Stimulated activated CD8-positive, alpha-beta memory T cell treated with anti-CD3 and anti-CD28 coated beads, Interleukin-15, amount 100 ng/mL, for 24 hours (primary cell): ENCODE measurements at places on chromosomes 6 and 20.

DNA sequence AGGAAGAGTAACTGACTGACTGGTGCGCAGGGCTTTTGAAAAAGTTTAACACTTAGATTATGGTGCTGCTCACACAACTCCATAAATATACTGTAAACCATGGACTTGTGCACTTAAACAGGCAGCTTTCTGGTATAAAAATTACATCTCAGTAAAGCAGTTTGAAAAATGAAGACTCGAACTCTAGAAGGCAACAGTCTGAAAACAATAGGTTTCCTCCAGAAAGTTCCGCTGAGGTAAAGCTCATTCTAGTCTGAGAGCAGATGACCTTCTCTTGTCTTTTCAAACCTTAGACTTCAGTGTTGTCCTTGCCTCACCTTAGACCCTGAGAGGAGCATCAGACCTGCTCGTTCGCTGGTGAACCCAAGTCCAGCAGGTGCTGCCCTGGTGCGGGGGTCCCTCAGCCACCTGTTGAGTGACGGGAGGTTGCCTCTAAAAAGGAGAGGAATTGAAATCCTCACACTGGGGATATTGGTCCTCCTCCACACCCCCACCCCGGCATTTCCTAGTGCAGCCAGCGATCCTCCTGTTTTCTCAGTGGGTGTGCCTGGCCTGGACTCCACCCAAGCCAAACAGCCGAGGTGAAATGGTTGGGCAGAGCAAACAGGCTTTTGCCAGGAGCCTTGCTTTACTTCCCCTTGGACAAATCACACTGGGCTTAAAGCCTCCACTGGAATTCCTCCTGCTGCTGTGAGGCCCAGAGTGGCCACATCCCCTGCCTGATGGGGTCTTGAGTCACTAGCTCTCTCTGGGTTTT lies 14.7 kb upstream of the PYGB start:
- DNase-seq, result no peak

- no peak for DNase-seq
Measured at GRCh38 chr6:81625216-81625615, 127.3 kb downstream of the TENT5A start.

GRCh38 chr20:872855-873520 lies 39.5 kb downstream of the FAM110A start:
- no peak for DNase-seq

DNA sequence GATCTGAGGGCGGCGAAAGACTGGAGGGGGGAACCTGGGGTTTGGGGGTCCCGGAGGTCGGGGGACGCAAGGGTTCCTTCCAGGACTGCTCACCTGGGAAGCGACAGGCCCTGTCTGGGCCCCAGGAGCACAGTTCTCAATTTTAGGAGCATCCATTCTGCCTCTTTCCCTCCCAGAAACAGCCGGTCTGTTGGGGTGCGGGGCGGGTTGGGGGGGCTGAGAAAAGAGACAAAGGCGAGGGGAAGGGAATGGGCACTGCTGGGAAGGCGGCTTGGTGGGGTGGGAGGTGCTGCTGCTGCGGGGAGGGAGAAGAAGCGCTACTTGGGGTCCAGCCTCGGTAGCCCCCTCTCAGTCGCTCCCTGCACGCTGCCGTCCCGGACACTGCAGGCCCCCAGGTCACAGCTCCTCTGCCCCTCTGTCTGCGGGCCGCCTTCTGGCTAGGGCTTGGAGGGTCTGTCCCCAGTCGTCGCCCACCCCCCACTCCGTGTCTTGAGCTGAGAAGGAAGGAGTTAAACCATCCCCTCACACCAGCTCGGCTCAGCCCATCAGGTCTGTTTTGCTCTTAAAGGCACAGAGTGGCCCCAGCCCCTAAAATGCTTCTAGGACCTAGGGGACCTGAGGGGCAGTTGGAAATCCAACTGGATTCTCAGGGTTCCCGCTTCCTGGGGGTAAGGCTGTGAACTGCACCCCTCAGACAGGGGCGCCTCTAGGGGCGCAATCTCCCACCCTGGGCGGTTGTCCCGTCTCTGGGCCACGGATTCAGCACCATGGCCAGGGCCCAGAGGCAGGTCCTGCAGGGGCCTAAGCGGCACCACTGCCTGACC lies 690 bp downstream of the GDAP1L1 start:
- DNase-seq, result no peak

DNA sequence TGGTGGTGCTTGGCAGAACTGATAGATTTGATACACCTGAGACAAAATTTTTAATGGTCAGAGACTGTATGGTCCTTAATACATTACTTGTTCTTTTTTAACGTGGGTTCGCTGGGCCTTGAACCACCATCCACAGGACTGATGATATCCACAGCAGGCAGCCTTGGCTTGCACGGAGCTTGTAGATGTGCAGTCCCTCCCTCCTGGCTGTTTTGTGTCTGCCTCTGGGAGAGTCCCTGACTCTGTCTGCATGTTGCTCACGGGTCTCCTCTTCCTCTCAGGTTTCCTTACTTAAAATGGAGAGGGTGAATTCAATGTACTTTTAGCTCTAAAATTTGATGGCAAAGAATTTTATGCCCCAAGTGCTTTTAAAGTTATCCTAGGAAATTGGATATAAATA lies 17.5 kb downstream of the KIF25 start:
- no peak for DNase-seq

DNA sequence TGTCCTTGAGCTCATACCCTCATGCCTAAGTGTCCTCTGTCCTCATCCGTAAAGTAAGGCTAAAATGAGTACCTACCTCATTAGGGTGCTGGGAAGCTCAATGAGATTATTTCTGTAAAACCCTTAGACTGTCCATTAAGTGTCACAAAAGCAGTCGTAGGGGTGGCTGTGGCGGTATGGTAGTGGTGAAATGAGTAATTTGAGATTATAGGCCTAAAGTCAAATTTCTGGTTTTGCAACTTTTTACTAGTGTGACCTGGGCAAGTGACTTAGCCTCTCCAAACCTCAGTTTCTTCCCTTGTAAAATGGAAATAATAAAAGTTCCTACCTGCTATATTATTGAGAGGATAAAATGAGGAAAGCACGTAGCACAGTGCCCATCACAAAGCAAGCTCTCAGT lies 148.2 kb upstream of the AKAP12 start:
- DNase-seq, result no peak

- DNase-seq, result no peak
Measured at GRCh38 chr20:6818033-6818808, 50.7 kb downstream of the BMP2 start.

DNA sequence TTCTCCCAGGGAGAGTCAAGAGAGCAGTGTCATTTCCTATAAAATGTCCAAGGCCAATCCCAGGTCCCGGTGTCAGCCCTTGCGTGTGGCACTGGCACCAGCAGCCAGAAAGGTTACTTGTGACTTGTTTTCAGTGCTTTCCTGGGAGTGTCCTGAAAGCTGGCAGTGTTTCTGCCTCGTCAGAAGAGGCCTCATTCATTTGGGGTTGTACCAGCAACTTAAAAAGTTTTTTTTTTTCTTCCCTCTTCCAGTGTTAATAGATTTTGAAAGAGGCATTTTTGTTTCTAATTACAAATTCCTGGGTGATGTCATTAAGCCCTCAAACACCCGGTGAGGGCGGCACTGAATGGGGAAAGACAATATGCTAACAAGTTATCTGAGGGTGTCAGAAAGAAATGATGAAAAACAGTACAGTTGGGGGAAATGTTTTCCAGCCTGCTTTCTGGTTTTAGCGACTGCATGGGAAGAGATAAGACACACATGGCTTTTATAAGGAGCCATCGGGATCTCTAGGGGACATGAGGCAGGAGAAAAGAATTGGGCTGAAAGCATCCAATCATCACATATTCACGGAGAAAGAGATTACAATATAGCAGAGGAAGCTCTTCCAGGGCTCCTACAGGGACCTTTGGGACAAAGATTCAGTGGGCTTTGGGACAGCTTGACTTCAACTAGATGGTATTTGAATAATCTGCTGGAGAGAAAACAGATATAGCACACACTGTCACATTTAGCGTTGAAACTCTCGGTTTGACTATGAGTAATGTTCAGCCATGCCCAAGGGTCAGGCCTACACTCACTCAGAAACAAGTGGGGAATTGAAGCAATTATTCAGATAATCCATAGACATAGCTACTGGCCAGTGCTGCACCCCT lies 153.0 kb downstream of the BCAS1 start:
- DNase-seq, result no peak

- no peak for DNase-seq
Measured at GRCh38 chr6:119162134-119162775, 83.8 kb upstream of the FAM184A start.

DNA sequence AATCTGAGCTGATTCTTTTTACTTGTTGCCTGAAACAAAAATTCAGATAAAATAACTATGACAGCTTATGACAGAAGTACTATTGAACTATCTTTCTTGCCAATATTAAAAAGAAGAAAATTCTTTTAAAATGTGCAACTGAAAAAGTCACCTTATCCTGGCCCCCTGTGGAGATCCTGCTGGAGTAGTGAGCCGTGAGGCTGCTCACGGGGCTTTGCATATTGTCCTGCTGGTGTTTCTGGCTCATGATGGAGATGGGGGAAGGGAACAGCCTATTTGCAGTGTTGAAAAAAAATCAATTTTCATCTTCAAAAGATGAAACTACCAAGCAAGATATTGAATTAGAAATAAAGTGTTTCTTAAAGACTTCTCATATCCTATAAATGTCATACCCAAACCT lies 216.0 kb downstream of the SAMD5 start:
- DNase-seq, result no peak

DNA sequence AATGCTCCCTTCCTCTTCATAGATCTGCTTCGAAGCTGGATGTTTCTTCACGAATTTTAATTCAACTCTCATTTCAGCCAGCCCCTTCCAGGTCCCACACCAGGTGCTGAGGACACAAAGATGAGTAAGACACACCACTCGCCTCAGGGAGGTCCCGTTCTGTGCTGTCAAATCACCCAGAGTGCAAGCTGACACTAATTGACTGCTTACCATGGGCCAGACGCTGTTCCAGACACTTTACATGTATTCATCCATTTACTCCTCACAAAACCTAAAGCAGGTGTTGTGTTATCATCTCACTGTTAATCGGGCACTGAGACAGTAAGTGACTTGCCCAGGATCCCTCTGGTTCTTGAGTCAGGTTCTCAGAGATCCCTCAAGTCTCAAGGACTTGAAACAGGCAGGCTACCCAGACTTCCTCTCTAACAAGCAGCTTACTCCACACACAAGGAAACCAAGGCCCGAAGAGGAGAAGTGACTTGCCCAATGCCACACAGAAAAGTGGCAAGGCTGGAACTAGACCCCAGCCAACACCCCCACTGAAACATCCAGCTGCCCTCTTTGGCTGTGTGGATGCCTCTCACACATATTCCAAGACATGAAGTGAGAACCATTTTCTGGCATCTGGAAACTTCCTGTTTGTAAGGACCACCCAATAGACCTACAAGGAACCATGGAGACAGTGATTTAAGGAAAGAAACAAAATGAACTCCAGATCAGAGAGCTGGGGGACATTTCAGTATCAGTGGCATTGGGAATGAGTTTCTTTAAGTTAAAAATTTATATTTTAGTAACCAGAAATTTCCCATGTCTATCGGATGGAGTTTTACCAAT lies 174.5 kb downstream of the CDC5L start:
- DNase-seq, result no peak

DNA sequence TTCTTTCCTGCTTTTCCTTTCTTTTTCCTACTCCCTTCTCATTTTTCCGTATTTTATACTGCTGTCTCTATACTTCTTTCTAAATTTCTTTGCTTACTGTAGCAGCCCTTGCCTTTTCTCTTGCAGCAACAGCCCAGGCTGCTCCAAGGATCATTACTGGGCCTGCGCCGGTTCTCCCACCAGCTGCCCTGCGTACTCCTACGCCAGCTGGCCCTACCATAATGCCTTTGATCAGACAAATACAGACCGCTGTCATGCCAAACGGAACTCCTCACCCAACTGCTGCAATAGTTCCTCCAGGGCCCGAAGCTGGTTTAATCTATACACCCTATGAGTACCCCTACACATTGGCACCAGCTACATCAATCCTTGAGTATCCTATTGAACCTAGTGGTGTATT lies 148.8 kb downstream of the QKI start:
- no peak for DNase-seq

DNA sequence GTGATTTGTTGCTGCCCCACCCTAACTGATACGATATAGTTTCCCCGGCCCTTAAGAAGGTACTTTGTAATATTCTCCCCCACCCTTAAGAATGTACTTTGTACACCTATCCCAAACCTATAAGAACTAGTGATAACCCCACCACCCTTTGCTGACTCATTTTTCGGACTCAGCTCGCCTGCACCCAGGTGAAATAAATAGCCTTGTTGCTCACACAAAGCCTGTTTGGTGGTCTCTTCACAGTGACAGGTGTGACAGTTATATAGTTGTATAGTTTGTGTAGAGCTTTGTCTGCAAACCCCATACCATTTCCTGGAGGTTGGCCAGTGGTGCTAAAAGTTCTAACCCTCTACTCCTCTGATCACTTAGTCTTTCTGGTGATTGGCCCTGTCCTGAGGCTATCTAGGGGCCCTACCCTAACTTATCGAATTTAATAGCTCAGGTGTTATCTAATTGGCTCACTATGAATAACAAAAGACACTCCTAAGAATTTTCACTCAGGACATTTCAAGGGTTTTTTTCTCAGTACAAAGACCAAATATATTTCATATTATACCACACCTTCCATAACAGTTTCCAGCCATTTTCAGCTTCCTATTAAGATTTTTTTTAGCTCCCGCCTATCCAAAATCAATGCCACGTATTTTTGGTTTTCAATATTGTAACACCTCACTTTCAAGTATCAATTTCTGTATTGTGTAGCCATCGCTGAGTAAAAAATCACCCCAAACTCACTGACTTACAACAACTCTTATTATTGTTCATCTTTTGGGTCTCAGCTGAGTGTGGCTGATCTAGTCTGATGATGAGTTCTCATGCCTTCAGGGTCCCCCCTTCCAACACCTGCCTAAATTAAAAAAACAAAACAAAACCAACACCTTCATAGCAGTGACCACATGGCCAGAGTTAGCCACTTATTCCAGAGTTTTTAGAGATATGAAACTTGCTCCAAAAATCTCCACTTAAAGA lies 9.8 kb upstream of the BTN1A1 start:
- no peak for DNase-seq

DNA sequence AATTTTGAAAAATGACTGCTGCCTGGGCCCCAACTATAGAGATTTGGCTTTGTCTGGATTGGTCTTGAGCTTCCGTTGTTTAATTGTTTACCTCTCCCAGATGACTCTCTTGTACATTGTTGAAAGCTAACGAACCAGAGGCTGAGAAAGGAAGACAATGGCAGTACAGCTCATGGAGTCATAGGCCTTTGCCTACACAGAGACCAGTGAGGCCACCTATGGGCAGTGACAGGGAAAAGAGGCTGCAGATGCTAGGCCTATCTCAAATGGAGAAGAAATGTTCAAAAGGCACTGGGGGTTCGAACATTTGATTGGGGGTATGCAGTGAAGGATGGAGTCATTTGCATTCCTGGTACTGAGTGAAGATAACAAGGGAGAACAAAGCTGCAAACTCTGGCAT lies 29.1 kb downstream of the OPN5 start:
- no peak for DNase-seq

DNA sequence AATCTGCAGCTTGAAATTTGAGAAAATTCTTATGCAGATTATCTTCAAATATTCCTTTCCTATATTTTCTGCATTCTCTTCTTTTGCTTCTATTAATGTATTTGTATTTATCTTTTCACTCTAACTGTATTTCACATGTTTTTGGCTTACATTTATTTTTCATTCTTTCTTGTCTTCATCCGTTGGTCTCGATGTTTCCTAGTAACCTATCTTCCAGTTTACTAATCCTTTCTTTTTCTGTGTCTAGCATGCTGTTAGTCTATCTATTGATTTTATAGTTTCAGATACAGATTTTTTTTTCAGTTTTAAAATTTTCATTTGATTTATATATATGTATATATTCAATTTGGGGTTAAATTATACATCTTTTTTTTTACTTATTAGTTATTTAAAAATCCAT lies 556.2 kb downstream of the RFPL4B start:
- no peak for DNase-seq

- no peak for DNase-seq
Measured at GRCh38 chr20:52761867-52762266, 210.3 kb upstream of the TSHZ2 start.
